Stimulated activated CD4-positive, alpha-beta T cell treated with anti-CD3 and anti-CD28 coated beads, TNF-alpha, amount 100 ng/mL, for 24 hours (primary cell): ENCODE measurements at places on chromosomes 13 and 19.

DNA sequence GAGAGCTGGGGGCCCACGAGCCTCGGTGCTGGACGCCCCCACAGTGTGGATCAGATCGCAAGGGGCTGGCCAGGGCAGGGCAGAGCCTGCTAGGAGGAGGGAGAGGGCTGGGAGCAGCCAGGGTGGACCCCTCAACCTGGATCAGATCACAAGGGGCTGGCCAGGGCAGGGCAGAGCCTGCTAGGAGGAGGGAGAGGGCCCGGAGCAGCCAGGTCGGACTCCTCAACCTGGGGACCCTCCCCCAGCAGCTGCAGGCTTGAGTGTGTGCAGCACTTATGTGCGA lies 126.6 kb downstream of the KDM4B start:
- no peak for DNase-seq

DNA sequence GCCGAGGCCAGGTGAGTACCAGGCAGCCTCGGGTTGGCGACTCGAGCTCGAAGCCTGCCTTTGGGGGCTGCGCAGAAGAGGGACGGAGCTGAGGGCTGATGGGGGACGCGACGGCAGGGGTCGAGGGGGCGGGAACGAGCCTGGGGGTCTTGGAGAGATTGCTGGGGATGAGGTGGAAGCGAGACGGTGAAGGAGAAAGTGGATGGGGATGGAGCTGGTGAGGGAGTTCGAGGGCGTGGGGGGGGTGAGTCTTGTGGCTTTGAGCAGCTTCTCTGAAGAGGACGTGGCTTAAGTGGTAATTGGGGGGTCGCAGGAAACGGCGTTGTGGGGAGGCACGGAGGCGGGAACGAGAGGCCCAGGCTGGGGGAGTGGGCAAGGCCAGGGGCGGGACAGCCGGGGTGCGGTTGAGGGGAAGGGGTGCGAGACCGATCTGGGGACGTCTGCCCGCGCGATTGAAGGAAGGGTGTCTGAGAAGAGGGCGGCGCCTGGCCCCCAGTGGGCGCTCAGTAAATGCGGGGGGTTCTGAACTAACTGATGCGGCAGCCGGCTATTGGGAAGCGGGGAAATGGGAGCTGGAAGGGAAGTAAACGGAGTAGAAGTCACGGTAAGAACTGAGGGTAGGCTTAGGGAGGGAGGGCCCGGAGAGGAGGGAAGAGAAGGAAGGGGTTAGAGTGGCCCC lies 426 bp downstream of the MYO9B start:
- peak; percentile 38 for DNase-seq

DNA sequence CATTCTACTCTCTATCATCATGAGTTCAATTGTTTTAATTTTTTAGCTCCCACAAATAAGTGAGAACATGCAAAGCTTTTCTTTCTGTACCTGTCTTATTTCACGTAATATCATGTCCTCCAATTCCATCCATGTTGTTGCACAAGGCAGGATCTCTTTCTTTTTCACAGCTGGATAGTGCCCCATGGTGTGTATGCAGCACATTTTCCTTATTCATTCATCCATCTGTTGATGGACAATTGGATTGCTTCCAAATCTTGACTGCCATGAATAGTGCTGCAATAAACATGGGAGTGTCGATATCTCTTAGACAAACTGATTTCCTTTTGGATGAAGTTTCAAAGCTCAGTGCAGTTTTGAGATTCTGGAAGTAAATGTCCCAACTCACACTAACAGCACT lies 326.9 kb downstream of the FGF9 start:
- no peak for DNase-seq

DNA sequence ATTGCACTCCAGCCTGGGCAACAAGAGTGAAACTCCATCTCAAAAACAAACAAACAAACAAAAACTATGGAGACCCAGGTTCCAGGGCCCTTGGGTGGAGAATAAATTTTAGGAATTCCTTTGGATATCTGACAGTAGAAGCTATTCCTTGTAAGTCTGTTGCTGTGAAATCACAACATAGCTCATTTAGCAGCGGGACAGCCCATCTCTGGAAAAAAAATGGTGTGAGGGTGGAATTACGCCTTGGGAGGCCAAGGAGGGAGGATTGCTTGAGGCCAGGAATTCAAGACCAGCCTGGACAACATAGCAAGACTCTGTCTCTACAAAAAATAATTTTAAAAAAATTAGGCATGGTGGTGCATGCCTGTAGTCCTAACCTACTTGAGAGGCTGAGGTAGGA lies 15.7 kb downstream of the HMGB1 start:
- no peak for DNase-seq

- peak; percentile 49 for DNase-seq
Measured at GRCh38 chr19:35347171-35347929, at the start of gene FFAR1. Gene FFAR1, plus strand, starts transcription at chr19:35347902. Its CDS starts 3,650 bp downstream, at chr19:35351552.
